ENCODE measurements at places on chromosomes 4 and X.

GRCh38 chr4:25321703-25322102 is 9.1 kb downstream of the ZCCHC4 start:
- no peak for DNase-seq

- no peak for DNase-seq
Observed at GRCh38 chr4:76569225-76569624, 134.2 kb downstream of the SHROOM3 start.

GRCh38 chr4:117479673-117480072 is 394.3 kb upstream of the TRAM1L1 start:
- DNase-seq = no peak

DNA sequence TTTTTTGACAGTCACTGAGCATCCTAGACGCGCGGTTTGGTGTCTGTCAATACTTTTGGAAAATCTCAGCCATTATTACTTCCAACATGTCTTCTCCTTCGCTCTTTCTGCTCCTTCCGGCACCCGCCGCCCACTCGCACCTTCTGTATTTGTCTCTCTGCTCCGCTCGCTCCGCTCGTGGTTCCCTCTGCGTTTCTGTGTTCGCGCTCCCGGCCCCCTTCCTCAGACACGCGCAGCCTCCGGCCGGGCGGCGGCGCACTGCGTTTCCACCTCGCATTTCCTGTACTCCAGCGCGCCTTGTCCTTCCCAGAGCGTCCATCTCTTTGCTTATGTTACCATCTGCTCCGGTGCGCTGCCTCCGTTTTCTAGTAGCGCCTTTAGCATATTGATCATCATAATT is 21.1 kb downstream of the PDE6B start:
- no peak for DNase-seq

- no peak for DNase-seq
Observed at GRCh38 chrX:123739474-123739873, 6.6 kb upstream of the THOC2 start.

DNA sequence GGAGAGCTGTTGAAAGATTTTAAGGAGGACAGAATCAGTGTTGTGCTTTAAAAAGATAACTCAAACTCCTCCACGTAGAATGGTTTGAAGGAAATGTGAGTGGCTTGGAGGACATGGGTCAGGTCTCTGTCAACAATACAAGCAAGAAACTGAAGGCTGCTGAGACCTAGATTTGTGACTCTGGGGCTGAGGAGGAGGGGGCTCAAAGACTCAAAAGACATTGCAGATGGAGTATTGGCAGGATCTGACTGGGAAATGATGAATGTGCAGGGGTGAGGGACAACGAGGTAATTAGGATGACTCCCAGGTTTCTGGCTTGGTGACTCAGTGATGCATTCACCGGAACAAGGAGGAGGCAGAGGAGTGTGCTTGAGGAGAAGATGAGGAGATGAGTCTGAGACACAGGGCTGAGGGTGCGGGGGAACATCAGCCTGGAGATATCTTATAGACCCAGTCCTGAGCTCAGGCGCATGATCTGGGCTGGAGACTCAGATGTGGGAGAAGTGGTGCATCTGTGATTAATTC is 3.3 kb upstream of the RPS4X start:
- DNase-seq = no peak

- no peak for DNase-seq
Observed at GRCh38 chrX:71147496-71148277, 3.0 kb downstream of the NLGN3 start.

DNA sequence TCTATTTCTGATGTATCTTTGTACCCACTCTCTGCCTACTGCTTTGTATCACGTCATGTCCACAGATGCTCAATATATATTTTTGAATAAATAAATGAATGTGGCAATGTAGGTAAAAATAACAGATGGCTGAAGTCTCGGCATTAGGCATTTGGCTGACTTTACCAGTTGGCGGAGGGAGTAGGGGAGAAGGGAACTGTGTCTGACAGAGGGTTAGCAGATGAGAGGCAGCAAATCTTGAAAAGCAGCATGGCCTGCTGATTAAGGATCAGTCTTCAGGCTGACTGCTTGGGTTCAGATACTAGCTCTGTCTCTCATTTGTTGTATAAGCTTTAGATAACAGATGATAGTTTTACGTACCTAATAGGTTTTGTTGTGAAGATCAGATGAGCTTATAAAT is 31.9 kb upstream of the RASGEF1B start:
- no peak for DNase-seq

- DNase-seq = peak; percentile 56
Observed at GRCh38 chrX:103817502-103817901, 14.6 kb downstream of the RAB9B start.

- no peak for DNase-seq
Observed at GRCh38 chrX:15601932-15602331, 1.2 kb upstream of the ACE2 start.

GRCh38 chrX:153685156-153685536 is 2.6 kb upstream of the SLC6A8 start:
- no peak for DNase-seq
